ENCODE measurements at places on chromosomes 4 and X.

DNA sequence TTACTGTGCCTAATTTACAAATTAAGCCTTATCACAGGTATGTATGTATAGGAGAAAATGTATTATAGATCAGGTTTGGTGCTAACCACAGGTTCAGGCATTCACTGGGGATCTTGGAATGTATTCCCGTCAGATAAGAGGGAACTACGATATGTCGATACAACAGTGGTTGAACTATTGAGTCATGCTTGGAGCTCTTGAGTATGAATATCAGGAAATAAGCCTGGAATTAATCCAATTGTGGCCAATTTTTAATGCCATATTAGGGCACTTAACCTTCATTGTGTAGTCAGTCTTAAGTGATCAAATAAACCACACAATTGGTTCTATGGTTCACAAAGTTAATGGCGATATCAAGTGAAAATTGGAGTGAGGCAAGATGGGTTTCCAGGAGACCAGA lies 556.5 kb downstream of the IL1RAPL1 start:
- DNase-seq, result no peak

DNA sequence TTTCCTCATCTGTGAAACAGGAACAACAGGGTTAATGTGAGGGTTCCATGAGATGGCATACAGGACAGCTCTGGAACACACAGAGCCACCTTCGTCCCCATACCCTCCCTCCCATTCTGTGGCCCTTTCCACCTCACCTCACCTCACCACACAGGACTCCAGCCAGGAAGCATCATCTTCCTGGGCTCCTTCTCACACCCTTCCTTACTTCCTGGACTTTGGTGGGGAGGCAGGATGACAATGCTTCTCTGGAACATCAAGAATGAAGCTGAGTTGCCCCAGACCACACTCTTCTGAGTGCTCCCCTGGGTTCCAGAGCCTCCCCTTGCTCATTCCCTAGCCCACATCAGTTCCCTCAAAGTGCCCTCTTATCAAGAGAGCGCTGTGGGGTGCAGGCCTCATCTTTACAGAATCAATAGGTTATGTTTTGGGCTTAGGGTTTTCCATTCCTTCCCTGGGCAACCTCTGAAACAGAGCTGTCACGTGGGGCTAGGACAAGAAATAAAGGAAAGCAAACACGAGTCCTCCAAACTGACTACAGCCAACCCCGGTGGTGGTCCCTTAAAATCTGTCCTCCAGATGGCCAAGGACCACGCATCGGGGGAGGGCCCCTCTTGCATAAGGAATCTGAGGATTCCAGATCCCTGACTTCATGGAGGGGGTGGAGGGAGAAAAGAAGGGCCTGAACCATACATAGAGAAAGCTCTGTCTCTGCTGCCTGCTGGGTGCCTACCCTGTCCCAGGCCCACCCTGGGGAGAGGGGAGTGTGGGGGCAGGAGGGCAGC lies 74.4 kb upstream of the ATP6AP2 start:
- DNase-seq, result no peak

- DNase-seq, result no peak
Observed at GRCh38 chrX:3312109-3312508, 34.3 kb downstream of the MXRA5 start.

DNA sequence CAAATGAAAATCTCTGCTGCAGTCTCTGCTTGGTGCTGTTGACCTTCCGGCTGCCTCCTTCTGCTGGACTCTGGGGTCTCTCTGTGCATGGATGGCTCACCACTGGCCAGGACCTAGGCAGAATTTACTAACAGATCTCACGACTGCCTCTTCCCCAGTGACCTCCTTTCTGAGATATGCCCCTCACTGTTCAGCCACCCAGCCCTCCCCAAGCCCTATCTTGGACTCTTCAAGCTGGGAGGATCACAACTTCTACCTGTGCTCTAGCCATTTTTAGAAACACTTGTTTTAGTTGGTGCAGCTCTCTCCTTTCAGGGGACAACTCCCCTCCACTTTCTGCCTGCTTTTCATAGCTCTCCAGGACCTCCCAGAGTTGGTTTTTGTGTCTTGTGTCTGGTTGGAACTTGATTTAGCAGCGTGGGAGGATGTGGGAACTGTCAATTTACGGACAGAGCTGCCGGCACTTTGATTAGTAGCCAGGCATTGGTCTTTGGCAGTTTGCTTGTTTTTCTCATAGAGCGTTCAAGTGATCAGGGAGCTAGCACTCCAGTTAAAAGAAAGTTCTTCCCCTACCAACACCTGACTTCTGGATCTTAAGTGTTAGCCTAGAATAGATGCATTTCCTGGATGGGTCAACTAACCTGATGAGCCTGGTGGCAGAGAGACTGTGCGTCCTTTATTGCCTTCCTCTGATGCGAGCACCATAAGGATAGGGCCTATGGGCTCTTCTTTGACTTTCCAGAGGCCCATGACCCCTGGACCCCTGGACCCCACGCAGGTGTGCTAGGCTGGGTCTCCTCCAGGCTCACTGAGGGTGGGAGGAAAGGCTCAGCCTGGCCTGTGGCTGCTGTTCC lies 6.5 kb downstream of the RGS12 start:
- no peak for DNase-seq

DNA sequence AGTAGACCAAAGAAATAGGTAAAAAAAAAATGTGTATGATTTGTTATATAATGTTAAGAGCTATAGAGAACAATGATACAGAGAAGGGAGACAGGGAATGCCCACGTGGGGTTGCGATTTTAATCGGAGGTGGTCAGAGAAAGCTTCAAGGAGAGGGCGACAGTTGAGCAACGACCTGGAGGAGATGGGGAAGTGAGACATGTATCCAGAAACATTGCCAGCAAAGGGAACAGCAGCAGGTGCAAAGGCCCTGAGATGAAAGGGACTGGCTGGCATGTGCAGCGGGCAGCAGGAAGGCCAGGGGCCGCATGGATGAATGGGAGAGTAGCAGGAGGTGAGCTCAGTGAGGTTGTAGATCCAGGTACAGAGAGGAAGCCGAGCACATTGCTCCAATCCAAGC lies 32.9 kb downstream of the NIPAL1 start:
- DNase-seq, result no peak

DNA sequence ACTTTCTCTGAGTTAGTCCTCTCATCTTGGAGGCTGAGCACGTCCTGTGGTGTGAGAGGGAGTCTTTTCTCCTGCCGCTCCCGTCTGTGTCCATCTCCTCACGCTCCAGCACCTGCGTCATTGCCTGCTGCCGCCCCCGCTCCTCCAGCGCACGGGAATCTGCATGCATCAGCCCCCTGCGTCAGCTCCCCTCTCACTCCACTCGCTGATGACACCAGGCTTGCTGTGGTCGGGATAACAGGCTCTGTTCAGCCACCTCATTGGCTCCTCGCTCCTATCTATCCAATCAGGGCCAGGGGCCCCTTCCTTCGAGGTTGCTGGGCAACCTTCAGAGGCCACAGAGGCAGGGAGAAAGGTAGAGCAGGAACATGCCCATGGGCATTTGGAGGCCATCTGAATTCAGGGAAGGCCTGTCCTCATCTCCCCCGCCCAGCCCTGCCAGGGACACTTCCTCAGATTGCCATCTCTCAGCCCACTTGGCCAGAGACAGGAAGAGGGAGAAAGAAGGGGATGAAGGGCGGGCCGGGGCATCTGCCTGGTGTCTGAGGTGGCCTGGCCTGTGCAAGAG lies 9.3 kb downstream of the ZNF185 start:
- DNase-seq, result no peak

GRCh38 chrX:69021141-69021960 lies 143.9 kb downstream of the PJA1 start:
- DNase-seq, result no peak

DNA sequence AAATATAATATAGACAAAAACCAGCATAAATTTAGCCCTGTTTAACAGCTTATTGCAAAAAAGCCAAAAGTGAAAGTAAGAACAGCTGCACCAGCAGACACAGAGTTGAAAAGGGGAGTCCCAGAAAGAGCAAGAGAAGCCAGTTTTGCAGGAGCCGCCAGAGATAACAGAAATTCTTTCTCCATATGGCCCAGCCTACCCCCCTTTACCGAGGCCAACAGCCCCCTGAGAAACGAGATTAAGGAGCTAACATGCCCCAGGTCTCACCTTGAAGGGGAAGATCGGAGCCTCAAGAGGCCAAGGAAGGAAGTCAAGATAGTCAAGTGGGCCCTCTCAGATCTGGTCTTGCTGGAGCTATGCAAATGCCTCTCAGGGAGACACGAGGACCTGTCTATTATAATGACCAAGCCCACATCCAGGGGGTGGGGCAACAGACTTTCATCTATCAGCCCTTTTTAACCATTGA lies 4.8 kb downstream of the ACOX3 start:
- no peak for DNase-seq

DNA sequence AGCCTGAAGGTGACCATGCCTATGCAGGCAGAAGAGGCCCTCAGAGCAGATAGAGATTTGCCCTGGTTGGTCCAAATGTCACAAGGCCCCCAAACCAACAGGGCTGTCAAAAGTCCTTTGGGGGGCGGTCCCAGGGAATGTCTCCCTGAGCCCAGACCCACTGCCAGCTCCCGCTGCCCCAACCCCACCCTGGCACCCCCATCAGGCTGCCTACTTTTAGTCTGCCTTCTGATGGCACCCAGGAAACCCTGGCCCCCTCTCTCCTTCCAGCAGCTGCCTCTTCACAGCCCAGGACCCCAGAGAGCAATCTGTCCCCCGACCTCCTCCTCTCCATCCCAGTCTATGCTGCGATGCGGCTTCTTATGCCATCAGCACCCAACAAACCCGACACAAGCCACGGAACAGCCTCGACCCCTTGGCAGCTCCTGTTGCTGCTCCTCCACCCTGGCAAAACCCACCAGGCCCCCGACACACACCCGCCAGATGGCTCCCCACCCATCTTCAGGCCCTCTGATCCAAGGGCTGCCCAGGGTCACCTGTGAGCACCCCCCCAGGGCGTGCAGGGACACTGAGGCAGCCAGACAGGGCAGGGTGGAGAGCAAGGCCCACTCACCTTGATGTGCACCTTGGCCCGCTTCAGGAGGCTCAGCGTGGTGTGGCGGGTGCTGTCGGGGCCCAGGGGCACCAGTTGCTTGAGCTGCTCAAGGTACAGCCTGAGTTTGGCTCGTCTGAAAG lies 9.9 kb downstream of the MXD4 start:
- peak; percentile 1 for DNase-seq

- no peak for DNase-seq
Observed at GRCh38 chrX:84188320-84188834, 378 bp upstream of the RPS6KA6 start.

DNA sequence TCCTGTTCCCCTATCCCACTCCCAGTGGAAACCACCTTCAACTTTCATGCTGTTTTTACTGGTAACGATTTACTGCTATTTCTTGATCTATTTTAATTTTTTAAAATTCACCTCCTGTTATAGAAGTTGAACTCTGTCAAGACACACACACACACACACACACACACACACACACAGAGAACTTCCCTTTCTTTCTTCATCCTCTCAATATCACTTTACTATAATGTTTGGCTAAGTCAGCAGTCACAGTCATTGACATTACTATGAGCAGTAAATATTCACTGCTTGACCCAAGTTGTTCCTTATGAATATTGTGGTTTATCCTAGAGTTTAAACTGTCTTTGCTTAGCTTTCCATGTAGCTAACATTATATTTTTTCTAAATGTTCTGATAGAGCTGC lies 24.0 kb upstream of the SGMS2 start:
- DNase-seq, result no peak

DNA sequence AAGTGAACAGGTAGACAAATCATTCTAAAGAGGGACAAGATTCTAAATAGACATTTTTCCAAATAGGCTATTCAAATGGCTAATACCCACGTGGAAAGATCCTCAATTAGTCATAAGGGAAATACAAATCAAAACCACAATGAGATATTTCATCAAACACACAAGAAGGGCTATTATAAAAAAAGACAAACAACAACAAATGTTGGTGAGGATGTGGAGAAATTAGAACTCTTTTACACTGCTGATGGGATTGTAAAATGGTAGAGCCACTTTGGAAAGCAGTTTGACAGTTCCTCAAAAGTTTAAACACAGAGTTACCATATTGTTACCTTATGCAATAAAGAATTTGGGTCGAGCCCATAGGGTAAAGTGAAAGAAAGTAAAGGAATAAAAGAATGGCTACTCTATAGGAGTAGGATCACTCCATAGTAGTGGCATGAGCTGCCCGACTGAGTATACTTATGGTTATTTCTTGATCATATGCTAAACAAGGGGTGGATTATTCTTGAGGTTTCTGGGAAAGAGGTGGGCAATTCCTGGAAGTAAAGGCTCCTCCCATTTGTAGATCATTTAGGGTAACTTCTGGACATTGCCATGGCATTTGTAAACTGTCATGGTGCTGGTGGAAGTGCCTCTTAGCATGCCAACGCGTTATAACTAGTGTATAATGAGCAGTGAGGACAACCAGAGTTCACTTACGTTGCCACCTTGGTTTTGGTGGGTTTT lies 58.9 kb upstream of the FAM9C start:
- no peak for DNase-seq

GRCh38 chr4:6881908-6882307 lies 27.7 kb upstream of the TBC1D14 start:
- no peak for DNase-seq

DNA sequence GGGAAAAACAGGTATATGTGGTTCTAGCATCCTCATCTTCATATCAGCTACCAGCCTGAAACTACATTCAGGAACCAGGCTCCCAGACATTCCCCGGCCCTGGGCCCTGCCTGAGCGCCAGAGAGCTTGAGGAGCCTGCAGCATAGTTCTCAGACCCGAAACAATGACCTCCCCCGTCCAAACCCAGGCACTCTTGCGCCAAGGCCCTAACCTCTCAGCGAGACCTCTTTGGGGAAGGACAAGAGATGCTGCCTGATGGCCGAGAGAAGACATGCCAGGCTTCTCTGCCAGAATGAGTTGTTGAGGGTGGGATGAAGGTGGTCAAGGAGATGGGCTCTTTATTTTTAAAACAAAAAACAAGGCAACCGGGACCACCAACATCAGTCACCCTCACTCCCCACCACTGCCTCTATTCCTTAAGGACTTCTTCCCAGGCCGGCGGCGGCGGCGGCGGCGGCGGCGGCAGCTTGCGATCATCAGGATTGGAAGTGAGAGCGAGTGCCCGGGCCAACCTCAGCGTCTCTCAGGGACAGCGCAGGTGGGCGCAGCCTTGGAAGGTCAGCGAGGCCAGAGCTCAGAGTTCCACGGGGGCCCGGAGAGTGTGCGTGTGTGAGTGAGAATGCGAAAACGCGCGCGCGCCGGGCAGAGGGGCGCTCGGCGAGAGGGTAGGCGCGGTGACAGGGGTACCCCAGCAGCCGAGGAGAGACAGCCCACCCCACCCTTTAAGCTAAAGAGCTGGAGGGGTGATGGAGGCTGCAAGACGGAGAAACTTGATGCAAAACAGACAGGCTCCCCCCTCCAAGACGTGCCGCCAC lies 601 bp downstream of the INPP4B start:
- no peak for DNase-seq

DNA sequence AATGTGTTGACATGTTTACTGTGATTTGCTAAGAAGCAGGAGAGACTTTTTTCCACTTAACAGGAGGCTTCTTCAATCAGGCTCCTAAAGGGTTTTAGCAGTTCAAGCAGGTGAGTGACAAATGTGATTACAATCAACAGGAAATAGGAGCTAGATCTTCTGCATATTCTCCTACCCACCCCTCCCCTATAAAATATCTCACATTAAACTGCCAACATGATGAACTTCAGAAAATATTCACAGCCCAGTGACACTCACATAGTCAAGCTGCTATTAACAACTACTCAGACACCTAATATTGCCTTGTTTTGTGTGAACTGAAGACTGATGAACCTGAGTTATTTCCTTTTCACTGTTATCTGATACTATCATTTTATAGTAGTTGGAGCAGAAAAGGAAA lies 55.9 kb upstream of the ANTXR2 start:
- DNase-seq, result no peak

GRCh38 chrX:66233209-66233608 lies 69.2 kb downstream of the HEPH start:
- no peak for DNase-seq
